NCI-H1092 (cell line): ENCODE measurements at places on chromosomes 1 and 21.

GRCh38 chr1:21324368-21325141, 34.3 kb upstream of the ECE1 start:
- no peak for DNase-seq

DNA sequence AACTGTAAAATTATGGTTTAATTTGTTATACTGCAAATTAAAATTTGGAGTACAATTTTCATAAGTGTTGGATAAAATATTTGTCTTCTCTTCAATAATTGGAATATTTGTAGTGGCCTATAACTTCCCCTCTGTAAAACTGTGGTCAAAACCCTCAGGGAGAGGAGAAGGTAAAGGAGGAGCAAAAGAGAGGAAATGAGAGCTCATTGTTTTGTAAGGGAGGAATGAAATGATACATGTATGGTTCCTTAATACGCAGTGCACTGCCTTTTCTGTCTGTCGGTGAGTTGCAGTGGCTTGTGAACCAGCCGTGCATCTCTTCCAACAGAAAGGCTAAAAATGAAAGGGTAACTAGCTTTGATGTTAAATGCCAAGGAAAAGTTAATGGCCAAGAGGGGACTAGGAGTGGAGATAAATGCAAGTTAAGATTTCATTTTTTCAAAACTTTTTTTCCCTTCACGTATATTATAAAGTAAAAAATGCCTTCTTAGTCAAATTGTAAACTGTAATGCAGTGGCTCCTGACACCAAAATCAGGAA, 26.4 kb downstream of the LRRC8D start:
- DNase-seq = no peak

- no peak for DNase-seq
Observed at GRCh38 chr1:89873288-89873687, 52.5 kb downstream of the LRRC8D start.

DNA sequence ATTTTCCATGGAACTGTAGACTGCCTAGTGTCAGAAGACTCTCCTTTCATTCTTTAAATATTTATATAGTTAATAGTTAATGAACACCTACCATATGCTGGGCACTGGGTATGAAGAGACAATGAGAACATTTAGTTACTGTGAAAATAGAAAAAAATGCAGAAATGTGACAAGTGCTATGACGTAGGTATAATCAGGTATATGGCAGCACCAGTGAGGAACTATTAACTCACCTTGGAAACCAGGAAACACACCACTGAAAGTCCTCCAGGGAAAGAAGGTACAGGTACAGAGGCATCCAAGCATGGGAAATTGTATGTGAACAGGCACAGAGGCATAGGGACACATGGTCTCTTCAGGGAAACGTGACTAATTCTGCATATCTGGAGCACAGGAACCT, 42.3 kb downstream of the DPT start:
- DNase-seq = no peak

DNA sequence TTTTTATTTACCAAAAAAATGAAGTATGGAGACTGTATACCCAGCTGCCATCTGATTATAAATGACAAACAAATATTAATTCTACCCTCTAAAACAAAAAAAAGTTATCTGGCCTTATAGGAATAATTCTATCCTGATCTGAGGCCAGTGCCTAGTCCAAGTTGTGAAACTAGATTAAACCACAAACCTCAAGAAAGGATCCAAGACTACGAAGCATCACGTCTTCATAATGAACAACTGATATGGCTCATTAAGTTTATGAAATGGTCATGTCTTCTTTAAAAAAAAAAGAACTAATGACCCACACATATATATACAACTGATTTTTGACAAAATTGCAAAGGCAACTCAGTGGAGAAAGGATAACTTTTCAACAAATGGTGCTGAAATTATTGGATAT, 32.4 kb upstream of the CTTNBP2NL start:
- no peak for DNase-seq

- DNase-seq = no peak
Observed at GRCh38 chr21:39632796-39633442, 20.2 kb downstream of the B3GALT5 start.

- no peak for DNase-seq
Observed at GRCh38 chr21:43771698-43772424, 4.2 kb downstream of the CSTB start.

GRCh38 chr1:53196017-53196484, 573 bp upstream of the CPT2 start:
- no peak for DNase-seq

DNA sequence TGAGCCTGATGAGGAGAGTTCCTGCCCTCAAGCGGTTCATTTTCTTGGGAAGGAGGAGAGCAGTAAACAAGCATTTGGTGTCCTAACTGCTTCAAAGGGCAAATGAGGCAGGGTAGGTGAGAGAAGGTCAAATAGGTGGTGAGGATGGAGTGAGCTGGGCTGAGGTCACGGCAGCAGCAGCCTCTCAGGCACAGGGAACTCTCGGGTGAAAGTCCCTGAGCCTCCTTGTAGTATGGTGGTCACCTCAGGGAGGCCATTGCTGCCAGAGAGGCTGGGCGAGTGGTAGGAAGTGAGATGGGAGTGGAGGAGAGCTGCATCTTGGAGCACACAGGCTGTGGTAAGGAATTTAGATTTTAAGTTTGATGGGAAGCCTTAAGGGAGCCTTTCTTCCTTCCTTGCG, 4.0 kb downstream of the ADARB1 start:
- DNase-seq = no peak

- DNase-seq = no peak
Observed at GRCh38 chr1:64499966-64500365, 30.0 kb downstream of the CACHD1 start.

- no peak for DNase-seq
Observed at GRCh38 chr1:159879977-159880376, 17.5 kb upstream of the VSIG8 start.

DNA sequence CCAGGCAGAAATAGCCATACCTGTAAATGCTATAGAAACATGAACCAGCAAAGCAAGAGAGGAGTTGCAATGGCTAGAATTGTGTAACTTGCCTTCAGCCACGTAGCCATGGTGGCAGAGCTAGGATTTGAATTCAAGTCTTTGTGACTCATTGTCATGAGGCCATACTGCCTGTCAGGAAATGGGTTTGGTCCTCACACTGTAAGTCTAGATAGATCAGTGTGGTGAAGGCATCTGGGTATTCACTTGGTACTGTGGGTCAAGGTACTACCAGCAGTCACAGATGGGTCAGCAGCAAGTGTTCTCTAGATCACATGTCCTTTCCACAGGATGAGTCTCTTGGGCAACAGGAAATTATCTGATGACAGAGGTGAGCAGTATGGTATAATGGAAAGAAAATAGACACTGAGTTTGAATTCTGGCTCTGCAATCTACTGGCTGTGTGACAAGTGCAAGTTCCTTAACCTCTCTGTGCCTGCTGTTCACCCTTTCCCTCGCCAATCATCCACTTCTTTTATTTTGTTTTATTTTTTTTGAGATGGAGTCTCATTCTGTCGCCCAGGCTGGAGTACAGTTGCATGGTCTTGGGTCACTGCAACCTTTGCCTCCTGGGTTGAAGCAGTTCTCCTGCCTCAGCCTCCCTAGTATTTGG, 36.9 kb downstream of the FGGY start:
- no peak for DNase-seq

DNA sequence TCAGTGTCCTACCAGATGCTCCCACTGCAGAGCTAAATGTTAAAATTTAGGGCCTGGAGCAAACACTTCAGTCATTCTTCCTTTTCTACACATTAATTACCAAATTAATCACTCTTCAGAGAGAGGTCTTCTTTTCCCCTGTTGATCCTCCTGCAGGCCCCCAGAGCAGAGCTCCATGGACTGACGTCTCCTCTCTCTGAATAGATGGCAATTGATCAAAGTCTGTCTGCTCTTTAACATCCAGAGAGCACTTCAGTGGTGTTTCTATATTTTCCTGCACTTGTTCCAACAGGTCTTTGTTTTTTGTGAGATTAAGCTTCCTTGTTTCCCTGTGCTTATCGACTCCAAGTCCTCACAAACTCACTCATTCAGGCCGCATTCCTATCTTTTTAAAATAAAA, 239.3 kb downstream of the SIPA1L2 start:
- DNase-seq = no peak

- DNase-seq = no peak
Observed at GRCh38 chr1:51558375-51558924, 39.4 kb upstream of the EPS15 start.

GRCh38 chr21:42527489-42528158, 14.0 kb downstream of the SLC37A1 start:
- DNase-seq = no peak

DNA sequence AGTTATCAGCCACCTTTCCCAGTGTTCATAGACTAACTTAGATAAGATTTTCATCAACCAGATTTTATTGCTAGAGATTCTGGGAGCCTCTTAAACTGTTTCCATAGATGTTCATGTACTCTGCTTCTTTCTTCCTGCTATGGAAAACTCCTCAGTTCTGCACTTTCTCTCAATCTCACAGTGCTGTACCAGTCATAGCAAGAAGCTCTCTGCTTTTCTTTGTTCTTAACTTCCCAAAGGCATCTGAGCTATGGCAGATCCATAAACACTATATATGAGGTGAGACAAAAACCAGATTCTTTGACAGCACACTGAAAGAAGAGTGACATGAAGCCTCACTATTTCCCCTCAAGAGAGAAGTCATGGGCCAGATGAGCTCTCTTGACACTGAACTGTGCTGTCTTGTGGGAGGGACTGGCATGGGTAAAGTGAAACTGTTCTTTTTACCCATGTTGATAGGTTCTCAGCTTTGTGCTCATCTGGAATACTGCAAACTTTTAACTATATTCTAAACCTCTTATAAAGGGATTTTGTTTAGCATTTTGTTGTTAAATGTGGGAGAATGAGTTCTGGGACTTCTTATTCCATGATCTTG, 64.2 kb upstream of the LYPLAL1 start:
- DNase-seq = no peak

GRCh38 chr1:245863566-245864184, 643.4 kb downstream of the SMYD3 start:
- no peak for DNase-seq

- DNase-seq = no peak
Observed at GRCh38 chr1:101205457-101205856, 31.4 kb upstream of the S1PR1 start.

DNA sequence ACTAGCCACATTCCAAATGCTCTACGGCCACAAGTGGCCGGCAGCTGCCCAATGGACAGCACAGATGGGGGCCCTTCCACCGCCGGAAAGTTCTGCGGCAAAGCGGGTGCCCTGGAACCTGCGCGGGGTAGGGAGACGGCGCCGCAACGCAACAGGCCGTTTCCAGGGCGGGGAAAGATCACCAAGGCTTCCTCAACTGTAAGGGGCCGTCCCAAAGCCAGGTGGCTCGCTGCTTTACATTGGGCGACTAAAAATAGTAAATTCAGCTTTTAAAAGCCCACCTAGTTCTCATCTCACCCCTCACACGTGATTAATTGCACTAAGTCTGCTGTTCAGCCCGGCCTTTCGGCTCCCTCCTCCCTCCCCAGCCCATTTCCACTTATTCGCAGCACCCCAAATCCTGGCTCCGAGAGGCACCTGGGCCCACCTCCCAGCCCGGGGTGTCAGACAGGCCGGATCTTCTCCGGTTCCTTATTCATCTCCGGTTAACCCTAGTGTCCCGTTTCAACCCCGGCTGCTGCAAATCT, 643 bp downstream of the CFAP298 start:
- DNase-seq = no peak

DNA sequence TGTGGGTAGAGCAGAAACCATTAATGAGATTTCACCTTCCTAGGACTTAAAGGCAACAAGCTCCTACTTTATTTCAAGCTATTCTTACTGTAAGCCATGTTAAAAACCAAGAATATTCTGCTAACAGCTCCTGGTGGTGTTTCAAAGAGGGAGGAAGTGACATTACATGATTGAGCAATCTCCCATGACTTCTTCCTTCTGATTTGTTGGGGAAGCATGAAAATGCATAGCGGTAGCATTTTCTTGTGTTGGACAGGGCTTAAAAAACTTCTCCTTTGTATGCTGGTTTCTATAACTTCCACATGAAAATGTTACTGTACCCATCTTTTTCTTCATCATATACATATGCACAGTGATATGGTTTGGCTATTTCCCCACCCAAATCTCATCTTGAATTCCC, 297.0 kb upstream of the SNX7 start:
- DNase-seq = no peak

GRCh38 chr1:162966613-162967012, 102.5 kb upstream of the RGS4 start:
- no peak for DNase-seq

DNA sequence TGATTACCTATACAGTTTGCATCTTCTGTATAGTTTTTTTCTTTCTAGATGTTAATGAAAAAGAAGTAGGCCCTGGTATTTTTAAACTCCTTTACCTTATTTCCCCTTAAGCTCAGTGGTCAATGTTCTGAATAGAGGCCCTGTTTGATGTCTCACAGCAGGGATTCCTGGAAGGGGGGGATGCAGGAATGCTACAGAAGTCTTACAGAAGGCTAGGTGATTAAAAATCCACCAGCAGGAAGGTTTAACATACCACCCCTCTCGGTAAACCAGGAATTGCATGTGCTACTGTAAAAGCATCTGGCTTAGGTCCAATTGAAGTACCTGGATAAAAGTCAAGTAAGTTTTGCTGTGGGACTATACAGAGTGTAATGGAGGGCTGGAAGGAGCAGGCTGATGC, 78.3 kb downstream of the NOS1AP start:
- DNase-seq = no peak

DNA sequence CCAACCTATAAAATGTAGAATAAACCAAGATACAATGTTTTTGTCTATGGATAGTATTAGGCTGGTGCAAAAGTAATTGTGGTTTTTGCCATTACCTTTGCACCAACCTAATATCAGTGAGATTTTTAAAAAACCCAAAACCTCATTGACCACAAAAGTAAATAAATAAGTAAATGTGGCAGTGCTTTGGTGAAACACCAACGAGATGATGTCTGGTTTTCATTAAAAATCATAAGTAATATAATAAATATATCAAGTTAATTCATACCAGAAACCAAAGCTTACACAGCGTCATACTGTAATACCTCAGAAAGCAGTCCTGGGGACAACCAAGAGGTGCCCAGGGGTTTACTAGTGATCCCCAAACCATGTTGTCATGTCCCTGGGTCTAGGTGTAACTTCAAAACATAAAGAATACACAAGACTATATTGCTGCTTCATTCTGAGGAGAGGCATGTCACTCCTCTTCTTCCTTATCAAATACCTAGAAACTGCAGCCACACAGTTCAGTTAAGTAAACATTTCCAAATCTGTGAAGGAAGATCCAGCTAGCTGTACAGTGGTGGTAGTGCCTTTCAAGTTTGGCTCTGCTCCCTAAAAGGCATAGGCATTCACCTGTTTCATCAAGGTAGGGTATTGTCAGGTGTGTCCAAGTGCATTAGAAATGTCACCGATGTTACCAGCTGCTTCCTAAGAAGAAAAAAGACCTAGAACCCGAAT, 51.6 kb upstream of the ZC3H11B start:
- no peak for DNase-seq

- no peak for DNase-seq
Observed at GRCh38 chr1:41072051-41072450, 50.5 kb upstream of the SLFNL1 start.

GRCh38 chr1:55049914-55050278, 10.5 kb downstream of the PCSK9 start:
- peak; percentile 58 for DNase-seq

- DNase-seq = no peak
Observed at GRCh38 chr1:22619252-22619651, 17.2 kb upstream of the C1QA start.
